Ovary (tissue), 10 donors: ENCODE measurements at places on chromosomes 16 and 17. TPM values are rescaled to one million over a fixed set of nuclear protein-coding genes. Genes with fewer than 3 reads are reported as not detected.

Gene CEP295NL
- 0.25 TPM for polyA plus RNA-seq

Gene KIF19
- not detected for polyA plus RNA-seq

GRCh38 chr16:59859676-59860402 lies 1125.7 kb upstream of the GOT2 start:
- no peak for DNase-seq

DNA sequence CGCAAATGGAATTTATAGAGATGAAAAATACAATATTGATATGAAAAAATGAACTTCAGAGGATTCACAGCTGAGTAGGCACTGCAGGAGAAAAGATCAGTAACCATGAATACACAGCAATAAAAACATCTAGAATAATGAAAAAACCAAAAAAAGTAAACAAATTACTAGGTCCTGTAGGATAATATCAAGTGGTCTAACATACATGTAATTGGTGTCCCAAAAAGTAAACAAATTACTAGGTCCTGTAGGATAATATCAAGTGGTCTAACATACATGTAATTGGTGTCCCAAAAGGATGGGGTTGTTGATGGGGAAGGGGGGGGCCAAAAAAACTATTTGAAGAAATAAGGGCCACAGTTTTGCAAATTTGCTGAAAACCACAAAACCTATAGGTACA lies 43.4 kb downstream of the ZNF18 start:
- no peak for DNase-seq

GRCh38 chr17:80465327-80465974 lies 11.0 kb downstream of the NPTX1 start:
- no peak for DNase-seq

DNA sequence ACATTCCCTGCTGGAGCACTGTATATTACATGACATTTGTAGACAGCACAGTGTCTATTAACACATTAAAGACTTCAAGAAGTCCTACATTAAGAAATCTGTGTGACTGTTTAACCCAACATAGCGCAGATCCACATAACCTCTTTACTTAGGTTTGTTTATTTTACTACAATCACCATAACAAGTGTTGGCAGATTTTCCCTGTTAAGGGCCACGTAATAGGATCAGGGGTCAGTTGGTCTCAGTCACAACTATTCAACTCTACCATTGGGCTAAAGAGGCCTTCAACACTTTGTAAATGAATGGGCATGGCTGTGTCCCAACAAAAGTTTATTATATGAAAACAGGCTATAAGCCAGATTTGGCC lies 51.3 kb upstream of the ADORA2B start:
- DNase-seq: no peak

DNA sequence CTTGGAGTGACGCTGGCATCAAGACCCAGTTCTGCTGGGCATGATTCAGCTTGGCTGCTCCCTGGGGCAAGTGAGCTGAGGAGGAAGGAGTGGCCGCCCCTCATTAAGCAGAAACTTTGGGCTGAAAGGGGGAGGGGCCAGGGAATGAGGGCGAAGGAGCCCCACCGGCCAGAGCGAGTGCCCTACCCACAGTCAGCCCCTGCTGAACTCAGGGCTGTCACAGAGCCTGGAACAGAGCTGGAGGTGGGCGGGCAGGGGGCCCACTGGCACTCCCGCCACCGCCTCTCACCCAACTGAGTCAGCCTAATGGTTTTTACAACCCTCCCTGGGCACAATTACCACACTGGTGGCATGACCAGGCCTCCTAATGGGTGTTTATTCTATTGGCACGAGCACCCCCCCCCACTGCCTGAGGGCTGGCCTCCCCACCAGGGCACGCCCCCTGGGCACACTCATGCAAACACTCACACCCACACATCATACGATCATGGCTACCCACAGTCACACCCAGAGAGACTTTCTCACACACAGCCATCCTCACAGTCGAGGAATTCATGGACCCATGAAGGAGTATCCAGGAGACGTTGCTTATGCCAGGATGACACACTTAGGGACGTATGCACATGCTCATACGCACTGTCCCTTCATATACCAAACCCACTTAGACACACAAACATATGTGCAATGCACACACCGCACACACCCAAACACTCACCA lies 19.2 kb downstream of the UNC119 start:
- DNase-seq: no peak

DNA sequence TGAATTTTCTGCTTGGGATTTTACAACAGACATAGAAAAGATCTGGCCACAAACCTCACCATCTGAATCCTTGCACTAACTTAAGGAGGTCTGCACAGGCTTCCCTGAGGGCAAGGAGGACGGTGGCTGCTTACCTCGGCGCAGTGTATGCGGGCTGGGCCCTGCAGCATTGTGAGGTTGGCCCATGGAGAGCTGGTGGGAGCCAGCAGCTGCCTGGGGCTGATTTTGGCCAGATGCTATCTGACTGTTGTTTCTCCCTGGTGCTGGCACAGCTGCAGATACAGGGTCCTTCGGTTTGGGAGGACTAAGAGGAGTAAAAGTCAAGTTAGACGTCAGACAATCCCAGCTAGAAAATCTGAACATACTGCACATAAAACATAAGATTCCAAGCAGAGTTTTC lies 79.8 kb downstream of the ARHGAP17 start:
- no peak for DNase-seq

DNA sequence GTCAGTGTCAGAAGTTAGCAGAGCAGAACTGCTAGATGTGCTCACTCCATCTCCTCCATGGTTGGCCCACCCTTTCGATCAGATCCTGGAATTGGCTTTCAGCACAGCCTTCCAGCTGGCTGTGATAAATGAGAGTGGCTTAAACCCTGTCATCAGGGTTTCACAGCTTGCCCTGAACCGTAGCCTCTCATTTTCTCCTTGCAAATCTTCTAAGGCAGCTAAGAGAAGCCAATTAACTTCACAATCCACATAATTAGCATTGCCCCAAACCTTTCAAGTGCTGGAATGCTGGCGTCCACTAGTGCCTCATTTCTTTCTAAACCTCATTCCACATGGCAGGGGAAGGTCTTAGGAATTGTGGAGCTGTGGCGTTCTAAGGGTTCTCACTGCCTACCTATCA lies 21.7 kb downstream of the MILR1 start:
- DNase-seq: no peak

GRCh38 chr17:43820759-43821158 lies 12.2 kb downstream of the MPP3 start:
- DNase-seq: no peak

DNA sequence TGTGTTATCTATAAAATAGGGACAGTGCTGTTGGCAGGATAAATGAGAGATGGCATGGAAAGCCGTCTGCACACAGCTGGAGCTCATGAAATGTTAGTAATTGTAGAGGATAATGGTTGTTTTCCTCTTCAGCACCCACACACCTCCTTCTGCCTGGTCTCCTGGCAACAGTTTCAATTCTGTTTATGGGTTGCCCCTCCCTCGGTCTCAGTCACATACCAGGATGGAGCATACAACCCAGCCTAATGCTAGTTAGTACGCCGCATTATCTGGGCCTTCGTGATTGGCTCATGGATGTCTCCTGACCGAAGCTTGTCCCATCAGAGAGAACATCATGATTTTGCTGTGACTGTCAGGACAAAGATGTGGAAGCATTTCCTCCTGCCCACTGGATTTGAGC lies 126.2 kb upstream of the WSCD1 start:
- no peak for DNase-seq
